ENCODE measurements at places on chromosomes 7 and 10. TPM values are rescaled to one million over a fixed set of nuclear protein-coding genes. Genes with fewer than 3 reads are reported as not detected.

- peak; percentile 81 for DNase-seq
Observed at GRCh38 chr7:88218836-88219605, 817 bp downstream of the SRI start.

GRCh38 chr10:17427666-17428350, 26.6 kb downstream of the ST8SIA6 start:
- no peak for DNase-seq

GRCh38 chr10:42960491-42960990, 116.3 kb upstream of the RET start:
- no peak for DNase-seq

DNA sequence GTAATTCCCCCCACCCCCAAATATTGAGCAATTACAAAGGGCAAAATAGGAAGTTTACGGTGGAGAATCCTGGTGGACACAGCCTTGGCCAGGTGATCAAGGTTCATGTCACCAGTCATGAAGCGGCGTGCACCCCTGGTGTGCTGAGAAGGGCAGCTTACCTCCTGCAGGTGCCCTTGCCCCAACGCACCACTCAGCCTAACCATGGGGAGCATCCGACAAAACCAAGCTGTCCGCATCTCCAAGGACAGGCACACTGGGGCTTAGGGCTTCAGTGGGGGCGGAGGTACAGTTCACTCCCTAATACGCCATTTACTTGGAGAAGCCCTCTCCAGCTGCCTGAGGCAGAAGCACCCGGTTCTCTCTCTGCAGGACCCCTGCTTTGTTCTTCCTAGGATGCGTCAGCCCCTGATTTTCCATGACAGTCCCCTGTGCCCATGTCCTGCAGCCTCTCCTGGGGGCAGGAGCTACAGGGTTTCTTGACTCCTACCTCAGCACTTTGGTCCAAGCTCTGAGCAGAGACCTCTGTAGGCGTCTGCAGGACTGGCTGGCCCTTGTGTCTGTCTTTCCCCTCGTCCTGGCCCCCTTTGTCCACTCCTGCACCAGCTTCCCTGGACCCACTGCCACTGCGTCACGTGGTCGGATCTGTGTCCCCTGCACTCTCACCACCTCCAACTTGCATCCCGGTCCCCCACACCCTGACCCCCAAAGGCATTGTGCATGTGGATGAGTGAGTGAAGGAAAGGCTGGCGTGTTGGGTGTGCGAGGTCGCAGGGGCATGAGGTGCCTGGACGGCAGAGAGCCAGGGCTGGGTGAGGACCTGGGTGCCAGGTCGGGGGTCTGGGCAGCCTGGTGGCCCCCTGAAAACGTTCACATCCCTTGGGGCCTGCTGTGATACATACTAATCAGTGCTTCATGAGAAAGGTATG, 113.7 kb downstream of the LHPP start:
- no peak for DNase-seq

DNA sequence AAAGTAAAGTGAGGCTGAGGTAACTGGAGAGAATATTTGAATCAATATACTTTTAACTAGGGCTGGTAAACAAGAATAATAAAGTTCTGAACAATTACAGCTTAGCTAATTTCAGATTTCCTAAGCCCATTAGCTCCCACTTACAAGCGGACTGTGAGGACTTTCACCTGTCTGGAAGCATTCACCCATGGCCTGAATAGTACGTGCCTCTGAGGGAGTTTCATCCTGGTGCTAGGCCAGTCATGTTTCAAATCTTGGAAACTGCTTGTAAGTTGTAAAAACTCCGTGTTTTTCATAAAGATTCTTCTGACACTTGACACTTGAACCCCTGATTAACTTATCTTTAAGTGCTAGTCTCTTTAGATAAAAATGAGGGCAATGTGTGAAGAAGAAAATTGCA, 975.2 kb upstream of the GHITM start:
- no peak for DNase-seq

The ENO4 gene
- polyA plus RNA-seq: 3.1 TPM

The OR13A1 gene
- 0.25 TPM for polyA plus RNA-seq

GRCh38 chr7:135512135-135512887, 2.4 kb upstream of the CNOT4 start:
- peak; percentile 67 for DNase-seq

The CPA2 gene
- polyA plus RNA-seq: 0.35 TPM

Data from spinal cord (tissue), 10 donors.